ENCODE measurements at places on chromosomes 16 and 17. TPM values are rescaled to one million over a fixed set of nuclear protein-coding genes. Genes with fewer than 3 reads are reported as not detected.

GRCh38 chr17:11948789-11949188, 48.5 kb downstream of the ZNF18 start:
- DNase-seq, result no peak

DNA sequence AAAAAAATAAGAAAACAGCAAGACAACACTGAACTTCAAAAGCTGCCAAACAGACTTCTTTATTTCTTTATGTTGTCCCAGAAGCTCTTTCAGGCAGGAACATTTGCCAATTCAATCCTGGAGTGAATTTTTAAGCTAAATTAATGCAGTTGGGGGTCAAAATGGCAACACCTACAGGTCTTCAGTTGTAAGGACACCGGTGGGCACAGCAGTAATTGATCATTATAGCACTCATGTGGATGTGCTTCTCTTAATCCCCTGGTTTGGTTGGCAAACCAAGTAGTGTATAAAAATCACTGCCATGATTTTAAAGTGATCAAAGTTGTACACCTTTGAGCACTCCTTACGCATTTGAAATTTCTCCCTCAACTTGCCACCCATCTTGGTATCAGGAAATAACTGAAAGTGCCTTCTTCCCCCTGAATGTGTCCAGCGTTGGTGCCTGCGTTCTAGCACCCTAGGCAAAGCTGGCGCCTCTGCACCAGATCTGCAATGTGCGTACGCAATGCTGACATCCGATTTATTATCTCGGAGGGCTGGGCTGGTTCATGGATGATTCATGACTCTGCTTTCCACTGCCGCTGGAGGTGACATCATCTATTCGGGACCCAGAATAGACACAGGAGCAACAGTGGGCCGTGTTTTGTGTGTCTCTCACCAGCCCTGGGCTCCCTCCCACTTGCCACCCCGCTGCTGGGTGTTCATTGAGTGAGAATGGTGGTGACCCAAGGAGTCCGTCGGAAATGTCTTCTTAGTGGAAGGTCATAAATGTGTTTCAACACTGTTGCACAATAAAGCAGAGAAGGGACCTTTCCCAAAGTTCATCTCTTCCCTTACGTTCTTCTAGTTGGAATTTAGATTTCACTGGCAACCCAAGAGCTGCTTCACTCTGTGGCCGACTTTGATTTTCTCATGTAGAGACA, 203.4 kb downstream of the CCDC182 start:
- DNase-seq, result no peak

- DNase-seq, result no peak
Observed at GRCh38 chr16:66913081-66913480, 5.6 kb downstream of the CDH16 start.

GRCh38 chr17:69588827-69589239, 174.3 kb downstream of the MAP2K6 start:
- DNase-seq, result no peak

DNA sequence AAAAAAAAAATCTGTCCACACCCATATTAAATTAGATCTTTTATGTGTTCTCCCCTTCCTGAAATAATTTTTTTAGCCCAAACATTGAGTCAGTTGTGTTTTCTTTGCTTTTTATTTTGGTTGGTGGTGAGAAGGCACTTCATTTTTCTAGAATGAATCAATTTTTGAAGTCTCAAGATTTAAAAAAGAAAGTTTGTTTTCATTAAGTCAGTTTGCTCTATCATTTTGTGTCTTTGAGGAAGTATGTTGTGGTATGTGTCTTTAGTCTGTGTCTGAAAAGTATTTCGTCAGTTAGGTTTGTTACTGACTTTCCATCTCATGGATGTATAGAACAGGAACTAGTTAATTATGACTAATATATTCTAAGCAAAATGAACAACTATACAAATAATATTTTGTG, 3.8 kb downstream of the IGF2BP1 start:
- DNase-seq, result no peak

DNA sequence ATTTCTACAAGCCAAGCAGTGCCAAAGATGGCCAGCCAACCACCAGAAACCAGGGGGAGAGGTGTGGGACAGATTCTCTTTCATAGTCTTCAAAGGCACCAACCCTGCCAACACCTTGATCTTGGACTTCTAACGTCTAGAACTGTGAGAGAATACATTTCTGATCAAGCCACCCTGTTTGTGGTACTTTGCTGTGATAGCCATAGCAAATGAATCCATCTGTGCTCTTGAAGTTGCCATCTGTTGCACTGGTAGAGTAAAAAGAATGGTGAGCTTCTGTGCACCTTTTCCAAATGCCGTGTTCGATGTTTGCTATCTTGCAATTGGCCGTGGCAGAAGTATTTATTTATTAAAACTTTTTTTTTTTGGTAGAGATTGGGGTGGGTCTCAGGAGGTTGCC, 16.7 kb upstream of the ADGRG1 start:
- DNase-seq, result no peak

- DNase-seq, result no peak
Observed at GRCh38 chr17:13522749-13523148, 79.0 kb downstream of the HS3ST3A1 start.

GRCh38 chr17:80264205-80265075, 3.8 kb downstream of the RNF213 start:
- DNase-seq, result peak; percentile 55

- peak; percentile 75 for DNase-seq
Observed at GRCh38 chr16:11328172-11329070, 16.8 kb upstream of the RMI2 start.

- DNase-seq, result no peak
Observed at GRCh38 chr16:79715061-79715460, 114.5 kb upstream of the MAF start.

DNA sequence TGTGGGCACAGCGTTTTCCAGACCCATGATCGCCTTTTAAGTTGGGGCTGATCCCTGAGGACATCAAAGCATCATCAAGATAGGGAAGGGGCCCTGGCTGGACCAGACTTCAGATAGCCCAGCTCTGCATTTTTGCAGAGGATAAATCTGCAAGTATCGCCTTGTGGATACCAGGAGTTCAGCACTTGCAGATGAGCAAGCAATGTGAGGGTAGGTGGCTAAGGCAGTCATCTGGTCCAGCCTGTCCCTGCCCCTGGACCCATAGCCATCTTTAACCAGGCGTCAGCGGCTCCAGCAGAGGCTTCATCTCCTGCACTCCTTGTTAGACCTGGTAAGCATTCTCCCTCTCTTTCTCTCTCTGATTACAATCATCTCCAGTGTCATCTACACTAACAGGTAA, 9.0 kb upstream of the MRPS23 start:
- no peak for DNase-seq

GRCh38 chr16:50246299-50247122, 19.8 kb upstream of the ADCY7 start:
- no peak for DNase-seq

DNA sequence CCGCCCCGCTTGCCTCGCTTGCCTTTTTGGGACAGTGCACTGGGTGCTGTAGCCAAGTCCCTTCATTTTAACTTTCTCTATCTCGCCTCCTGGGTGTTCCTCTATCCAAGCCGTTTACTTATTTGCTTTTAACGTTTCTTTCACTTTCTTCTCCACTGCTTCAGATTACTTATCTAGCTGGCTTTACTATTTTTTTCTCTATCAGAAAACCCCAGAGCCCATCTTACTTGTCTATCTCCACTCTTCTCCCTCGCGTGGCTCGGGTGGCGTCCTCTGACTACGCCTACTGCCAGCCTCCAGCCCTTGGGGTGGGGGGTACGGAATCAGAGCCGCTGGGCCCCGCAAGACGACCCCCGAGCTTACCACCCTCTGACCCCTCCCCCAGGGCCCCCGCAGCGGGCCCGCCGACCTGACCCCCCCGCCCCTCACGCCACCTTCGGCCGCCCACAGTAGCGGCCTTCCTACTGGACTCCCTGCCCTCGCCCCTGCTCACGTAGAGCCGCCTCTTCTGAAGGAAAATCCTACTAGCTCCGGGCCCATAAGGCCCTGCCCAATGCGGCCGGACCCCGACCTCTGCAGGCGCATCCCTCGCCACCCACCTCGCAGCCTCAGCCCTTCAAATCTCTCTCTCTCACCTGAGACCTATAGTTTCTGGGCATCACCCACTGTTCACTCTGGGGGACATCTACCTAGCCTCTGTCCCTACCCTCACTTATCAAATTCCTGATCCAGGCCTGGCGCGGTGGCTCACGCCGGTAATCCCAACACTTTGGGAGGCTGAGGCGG, 1.0 kb upstream of the SLC12A4 start:
- DNase-seq, result no peak

DNA sequence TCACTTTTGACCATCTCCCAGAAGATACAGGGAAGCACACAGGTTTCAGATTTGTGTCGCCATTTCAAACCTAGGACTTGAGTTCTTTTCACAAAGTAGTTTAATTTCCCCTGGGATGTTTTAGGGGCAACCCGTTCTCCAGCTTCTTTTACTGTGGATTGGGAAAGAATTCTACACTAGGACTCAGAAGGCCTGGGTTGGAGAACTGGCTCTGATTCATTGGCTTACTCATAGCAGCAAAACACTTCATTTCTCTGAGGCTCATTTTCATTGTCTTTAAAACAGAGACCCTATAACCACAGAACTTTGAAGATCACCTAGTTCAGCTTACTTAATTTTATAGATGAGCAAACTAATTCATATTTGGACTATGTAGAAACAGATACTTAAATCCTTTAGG, 175.9 kb upstream of the SALL1 start:
- DNase-seq, result no peak

GRCh38 chr17:16432017-16432416, 16.6 kb downstream of the TRPV2 start:
- no peak for DNase-seq

DNA sequence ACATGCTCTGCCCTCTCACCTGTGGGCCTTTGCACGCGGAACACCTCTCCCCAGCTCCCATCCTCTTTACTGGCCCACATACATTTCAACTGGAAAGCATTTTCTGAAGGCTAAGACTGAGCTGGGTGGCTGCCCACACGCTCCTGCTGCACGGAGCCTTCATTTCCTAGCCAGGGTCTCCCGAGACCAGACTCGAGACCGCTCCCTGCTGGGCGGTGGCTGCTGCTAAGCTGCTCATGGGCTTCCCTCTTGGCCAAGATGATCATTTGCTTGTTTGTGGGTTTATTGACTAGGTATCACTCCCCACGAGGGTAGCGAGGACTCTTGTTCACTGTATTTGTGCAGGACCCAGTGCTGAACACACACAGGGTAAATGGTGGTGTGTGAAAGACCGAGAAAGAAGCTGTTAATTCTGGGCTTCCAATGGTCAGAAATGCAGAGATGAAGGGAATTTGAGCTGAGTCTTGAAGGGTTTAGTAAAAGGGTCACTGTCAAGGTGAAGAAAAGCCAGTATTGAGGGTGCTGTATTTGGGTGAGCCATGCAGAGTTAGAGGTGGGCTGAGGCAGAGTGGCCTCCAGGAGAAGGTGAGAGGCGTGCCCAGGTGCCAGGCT, 907 bp downstream of the TRAPPC2L start:
- DNase-seq, result peak; percentile 82

The OTOP2 gene
- 80.7 TPM for total RNA-seq

The CFAP119 gene
- 3.3 TPM for total RNA-seq

The POLR2C gene
- total RNA-seq, result 39.2 TPM

The KRTAP2-2 gene
- not detected for total RNA-seq

The KRT9 gene
- not detected for total RNA-seq

The CHRNE gene
- total RNA-seq, result 0.32 TPM

The ABCA8 gene
- total RNA-seq, result 14.7 TPM

The KRT33B gene
- total RNA-seq, result not detected

The NOD2 gene
- total RNA-seq, result 2.6 TPM

The KRTAP4-5 gene
- total RNA-seq, result not detected

The SLC5A2 gene
- total RNA-seq, result not detected
